AG09319 (cell line): ENCODE measurements at places on chromosomes 6 and 20.

GRCh38 chr20:57792386-57793080 is 82.7 kb upstream of the PMEPA1 start:
- DNase-seq, result no peak

GRCh38 chr6:116530436-116530835 is 15.0 kb downstream of the TRAPPC3L start:
- no peak for DNase-seq

DNA sequence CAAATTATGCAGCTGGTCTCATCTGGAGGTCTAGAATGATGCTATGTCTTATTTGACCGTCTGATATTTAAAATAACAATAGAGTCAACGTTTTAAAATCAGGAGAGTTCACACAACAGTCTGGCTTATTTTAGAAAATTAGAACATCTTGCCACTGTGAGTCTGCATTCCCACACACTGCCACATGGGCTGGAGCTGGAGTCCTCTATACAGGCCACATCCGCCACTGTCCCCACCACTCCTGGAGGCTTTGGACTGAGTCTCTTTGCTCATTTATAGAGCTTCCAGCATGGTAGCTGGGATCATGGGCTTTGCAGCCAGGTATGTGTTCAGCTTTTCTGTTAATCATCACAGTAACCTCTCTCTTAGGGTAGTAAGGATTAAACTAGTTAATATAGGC is 68.8 kb upstream of the ZNFX1 start:
- DNase-seq, result no peak

DNA sequence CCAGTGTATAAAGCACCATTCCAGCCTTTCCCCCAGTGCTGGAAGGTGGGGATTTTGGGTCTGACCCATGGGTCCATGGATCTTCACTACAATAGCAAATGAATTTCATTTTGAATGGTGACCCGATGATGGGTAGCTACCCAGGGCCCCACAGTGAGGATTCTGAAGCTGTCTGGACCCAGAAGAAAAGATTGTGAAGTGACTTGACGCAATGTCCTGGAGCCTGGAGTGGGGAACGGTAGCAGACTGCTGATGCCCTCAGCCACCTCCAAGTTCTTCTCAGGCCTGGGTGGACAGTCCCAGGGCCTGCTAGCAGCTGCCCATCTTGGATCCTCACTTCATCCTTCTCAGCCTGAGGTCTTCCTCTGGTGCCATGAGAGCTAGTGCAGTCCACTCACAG is 23.4 kb upstream of the SLC32A1 start:
- no peak for DNase-seq

DNA sequence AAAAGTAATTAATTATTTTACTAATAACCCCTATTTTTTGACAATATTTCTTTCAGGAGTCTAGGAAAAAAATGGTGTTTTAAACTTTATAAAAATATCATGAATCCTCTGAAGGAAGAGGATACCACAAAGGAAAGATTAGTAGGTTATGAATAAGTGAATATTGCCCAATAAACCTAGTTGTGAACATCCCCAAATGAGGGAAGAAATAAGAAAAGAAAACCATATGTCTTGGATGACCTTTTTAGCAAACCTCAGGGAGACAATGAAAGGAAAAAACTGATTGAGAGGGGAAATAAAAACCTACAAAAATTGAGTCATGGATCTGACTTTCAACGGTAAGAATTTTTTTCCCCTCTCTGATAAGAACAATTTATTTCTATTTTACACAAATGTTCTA is 34.4 kb downstream of the TENT5A start:
- no peak for DNase-seq

- DNase-seq, result no peak
Measured at GRCh38 chr6:123997223-123997622, 193.6 kb downstream of the NKAIN2 start.

- DNase-seq, result peak; percentile 44
Measured at GRCh38 chr6:54624779-54625178, 221.8 kb upstream of the FAM83B start.

DNA sequence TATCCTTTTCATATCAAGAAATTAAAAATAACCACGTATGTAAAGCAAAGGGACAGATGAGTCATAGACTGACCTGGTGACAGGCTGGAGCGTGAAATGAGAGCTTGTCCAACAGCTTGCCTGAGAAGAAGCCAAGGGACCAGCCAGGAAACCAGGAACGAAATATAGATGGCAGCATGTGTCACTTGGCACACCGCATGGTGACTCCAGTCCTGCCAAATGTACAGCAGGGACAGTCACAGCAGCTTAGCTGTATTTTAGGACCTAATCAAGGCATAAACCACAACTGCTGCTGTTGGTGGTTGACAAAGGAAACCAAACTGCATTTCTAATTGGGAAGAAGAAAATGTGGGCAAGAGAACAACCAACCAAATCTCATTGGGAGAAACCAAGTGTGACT is 755.0 kb downstream of the TFAP2A start:
- no peak for DNase-seq
